Stimulated activated CD4-positive, alpha-beta T cell treated with anti-CD3 and anti-CD28 coated beads, TNF-alpha, amount 100 ng/mL, for 1 hour (primary cell): ENCODE measurements at places on chromosomes 3 and 15.

- no peak for DNase-seq
These were observed 922.9 kb downstream of the SI start for GRCh38 chr3:164155400-164155799.

- DNase-seq, result no peak
These were observed 160.4 kb upstream of the CGNL1 start for GRCh38 chr15:57215881-57216280.

- no peak for DNase-seq
These were observed 885 bp downstream of the EFCC1 start for GRCh38 chr3:129001806-129002572.

GRCh38 chr3:66259566-66260255 lies 38.9 kb downstream of the SLC25A26 start:
- no peak for DNase-seq

DNA sequence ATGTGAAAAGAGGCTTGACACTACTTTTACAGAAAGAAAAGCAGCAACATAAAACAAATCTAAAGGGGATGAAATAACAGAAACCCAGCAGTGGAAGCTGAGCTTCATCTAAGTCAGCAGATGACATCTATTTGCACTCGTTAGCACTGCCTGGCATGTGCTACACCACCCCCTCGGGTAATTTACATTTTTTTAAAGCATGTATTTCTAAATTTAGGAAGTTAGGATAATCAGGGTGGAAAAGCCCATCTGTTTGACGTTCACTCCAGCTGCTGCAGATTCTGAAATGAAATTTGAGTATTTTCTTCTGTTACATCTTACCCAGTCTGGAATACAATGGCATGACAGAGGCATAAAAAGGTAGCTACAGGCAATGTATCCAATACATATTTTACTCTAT lies 20.7 kb downstream of the IGSF11 start:
- DNase-seq, result no peak

DNA sequence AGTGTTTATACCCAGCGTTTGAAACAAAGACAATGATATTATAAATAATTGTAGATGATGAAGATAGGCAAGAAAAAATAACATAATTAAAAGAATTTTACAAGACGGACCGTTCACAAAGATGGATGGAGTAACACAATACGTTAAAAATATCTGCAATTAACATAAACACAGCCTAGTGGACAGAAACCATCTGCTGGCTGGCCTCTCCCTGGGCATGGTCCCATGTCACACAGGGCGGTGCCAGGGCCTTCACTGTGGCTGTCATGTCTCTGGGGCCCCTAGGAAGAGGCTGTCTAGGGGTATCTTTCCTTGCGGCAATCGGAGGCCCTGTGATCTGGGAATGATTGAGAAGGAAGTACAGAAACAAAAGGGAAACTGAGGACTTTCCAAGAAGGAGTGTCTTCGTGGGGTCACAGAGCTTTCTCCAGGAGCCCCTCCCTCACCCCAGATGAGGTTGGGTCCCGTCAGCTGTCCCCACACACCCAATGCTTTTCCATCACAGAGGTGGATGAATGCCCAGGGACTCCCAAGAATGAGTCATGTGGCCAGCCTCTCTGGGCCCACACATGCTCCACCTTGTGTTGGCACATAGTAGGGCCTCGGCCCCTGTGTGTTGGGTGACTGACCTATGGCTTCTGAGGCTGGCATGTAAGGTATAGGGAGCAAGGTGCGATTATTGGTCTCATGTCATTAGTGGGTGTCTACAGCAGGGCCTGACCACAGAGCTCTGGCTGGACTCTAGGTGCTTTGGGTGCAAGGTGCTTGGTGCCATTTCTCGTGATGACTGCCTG lies 87.1 kb downstream of the DNAJB8 start:
- no peak for DNase-seq

- DNase-seq, result no peak
These were observed 16.3 kb downstream of the TIMMDC1 start for GRCh38 chr3:119514637-119515036.

DNA sequence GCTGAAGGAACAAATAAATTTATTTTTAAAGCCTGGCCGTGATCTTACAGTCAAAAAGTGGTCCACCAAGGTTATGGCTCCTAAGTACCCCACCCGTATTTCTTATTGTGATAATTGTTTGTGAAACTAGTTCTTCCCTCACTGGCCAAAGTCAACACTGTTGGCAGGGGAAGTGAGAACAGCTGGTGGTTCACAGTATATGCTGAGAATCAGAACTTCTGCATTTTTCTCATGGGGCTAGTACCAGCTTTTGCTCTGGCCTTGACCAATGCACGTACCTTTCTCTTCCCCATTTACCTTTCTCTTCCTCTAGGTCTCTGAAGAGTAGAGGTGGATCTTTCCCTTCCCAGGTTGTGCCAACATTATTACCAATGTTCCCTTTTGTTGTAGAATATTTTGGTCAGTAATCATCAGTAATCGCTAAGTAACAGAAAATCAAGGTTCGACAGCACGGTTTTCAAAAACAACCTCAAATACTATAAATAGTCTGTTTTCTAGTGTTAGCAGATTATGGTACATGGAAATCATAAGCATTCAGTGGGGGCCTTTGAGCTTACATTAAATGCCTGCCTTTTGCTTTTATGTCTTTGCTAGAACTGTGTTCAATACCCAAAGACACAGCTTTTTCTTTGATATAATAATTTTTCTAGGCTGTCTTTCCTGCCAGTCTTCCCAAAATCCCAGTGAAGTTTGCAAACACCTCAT lies 268.0 kb downstream of the LPP start:
- no peak for DNase-seq

- no peak for DNase-seq
These were observed 16.4 kb downstream of the PIK3CB start for GRCh38 chr3:138818185-138818860.

DNA sequence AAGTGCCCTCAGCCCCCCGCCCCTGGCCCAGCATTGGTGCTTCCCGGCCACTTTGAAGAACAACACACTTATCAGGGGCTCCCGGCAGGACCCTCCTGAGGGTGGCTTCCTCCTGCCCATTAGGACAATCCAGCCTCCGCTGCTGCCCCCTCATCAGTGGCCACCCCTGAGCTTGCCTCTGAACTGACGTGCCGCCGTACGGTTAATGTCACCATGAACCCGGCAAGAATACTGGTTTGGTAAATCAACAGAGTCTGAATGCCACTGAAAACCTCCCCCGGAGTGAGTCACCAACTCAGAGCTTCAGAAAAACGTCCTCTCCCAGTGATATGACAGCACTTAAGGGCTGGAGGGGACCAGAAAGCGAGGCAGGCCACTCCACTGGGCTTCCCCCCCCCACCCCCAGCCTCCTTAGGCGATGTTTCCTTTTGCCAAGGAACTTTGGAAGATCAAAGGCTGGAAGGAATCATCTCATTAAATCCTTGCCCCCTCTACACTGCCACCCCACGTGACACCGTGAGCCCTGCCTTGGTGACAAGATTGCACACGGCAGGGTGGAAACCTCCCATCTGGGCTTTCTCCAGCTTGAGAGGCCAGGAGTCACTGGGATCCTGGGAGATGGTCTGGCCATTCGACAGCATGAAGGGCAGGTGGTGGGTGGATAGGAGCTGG lies 142.1 kb downstream of the NUP210 start:
- no peak for DNase-seq

- DNase-seq, result no peak
These were observed 21.1 kb upstream of the ATP8B4 start for GRCh38 chr15:50140098-50140497.

DNA sequence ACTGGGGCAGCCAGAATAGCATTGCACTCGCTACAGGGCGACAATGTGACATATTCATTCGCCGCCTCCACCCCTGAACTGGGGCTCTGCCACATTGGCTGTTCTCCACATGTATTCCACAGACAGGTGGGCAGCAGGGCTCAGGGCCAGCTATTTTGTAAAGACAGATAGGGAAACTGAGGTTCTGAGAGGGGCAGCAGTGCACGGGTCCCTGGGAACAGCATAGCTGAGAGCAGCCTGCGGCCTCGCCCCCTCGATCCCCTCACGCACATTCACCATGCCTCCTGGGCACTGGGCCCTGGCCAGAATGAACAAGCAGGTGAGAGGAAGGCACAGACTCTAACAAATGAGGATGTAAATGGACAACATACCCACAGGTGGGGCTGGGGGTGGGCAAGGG lies 75.0 kb upstream of the SPATA12 start:
- DNase-seq, result no peak

DNA sequence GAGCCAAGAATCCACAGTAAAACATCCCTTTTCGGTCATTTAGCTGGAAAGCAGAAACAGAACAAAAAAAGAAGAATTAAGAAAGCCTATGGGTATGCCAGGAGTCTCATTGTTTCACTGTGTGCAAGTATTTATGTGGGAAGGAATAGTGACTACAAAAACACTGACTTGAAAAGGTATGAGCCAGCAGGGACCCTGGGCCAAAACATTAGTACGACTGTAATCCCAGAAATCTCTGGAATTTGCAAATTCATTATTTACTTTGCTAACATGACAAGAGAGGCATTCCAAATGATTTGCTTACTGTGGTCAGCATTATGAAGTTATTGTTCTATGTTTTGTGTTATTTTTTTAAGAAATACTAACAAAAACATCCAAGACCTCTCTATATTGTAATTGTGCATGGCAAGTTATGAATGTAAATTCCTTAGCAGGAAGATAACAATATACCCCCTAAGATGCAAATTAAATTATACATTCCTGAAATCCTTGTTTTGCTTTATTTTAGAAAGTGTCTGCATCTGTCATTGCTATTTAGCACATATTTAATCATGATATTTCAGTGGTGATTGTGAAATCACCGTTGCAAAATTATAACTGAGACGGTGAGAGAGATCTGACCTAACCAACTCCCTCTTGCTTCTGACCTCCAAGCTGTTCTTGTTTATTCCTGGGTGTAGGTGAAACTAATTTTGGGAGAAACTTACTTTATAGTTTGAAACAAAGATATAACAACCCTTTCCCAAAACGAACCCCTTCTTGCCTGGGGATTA lies 299.2 kb downstream of the ZPLD1 start:
- no peak for DNase-seq
